ENCODE measurements at places on chromosomes 16 and 17.
A peak's percentile ranks its signal among the peaks of the same experiment; 100 is the strongest.

- DNase-seq = no peak
These were observed 26.0 kb downstream of the CACNG3 start for GRCh38 chr16:24282141-24282540.

GRCh38 chr17:28760601-28761562, 17.1 kb downstream of the TRAF4 start:
- peak; percentile 53 for DNase-seq

DNA sequence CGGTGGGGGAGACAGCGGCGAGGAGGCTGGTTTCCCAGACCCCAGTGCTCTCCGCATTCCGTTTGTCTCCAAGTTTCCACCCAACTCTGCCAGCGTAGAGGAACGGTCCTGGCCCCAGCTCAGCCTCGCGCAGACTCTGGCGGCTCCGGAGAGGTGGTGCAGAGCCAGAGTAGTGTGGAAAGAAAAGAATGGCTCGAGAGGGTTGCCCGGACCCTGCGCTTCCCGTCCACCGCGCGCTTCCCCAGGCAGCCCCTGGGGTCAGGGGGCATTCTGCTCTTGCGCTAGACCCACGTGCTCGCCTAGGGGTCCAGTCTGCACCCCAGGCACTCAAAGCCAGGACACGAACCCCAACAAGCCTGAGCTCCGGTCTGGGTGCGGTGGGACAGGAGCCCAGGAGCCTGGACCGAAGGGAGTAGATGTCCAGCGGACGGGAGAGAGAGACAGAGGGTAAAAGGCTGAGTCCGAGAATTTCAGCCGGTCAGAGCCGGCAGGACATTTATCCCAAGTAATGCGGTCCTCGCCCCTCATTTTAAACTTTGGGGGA, 3.8 kb downstream of the PMP22 start:
- DNase-seq = no peak

- DNase-seq = no peak
These were observed 520.9 kb upstream of the CDH5 start for GRCh38 chr16:65845466-65846209.

DNA sequence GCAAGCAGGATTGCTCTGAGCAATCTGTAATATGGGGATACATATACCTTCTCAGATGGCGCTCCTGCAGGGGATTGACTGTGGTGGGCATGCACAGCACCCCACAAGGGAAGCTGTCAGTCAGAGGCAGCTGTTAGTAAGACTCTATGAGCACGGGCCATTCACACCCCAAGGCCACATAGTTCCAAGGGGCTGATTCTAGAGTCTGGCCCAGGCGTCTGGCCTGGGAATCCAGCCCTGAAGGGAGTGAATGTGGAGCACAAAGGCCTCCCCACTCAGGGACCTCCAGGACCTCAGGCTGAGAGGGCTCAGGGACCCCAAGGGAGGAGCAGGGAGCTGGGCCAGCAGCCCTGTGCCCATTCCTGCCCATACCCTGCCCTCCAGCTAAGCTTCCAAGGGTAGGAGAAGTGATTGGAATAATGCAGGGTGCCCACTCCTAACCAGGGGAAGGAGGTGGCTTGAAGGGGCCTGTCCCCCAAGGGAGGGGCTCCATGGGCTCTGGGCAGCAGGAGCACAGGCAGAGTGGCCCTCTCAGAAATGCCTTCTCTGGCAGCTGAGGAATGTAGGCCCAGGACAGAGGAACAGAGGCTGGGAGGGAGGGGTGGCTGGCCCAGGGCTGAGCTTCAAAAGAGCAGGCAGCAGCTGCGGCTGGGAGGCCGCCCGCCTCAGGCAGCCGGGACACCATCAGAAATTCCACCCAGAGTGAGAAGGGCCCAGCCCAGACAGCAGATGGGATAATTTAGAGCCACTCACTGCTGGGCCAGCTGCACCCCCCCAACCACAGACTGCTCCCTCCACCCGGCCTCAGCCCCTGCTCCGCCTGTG, 48.9 kb upstream of the MRPS23 start:
- DNase-seq = no peak

DNA sequence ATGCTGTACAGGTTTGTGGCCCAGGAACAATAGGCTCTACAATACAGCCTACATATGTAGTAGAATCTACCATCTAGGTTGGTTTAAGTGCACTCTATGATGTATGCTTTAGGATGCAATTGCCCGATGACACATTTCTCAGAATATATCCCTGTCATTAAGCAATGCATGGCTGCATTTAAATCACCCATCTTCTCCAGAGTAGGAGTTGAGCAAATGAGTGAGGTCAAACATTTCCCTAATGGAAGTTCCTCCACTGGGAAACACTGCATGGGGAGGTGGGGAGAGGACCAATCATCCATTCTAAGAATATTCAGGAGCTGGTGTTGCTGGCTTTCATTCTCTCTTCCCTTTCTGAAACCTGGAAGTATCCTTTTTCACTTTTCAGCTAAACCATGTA, 2.0 kb upstream of the PCTP start:
- DNase-seq = no peak

- no peak for DNase-seq
These were observed 102.1 kb upstream of the HS3ST2 start for GRCh38 chr16:22711847-22712246.

- DNase-seq = no peak
These were observed 59.1 kb downstream of the NEUROD2 start for GRCh38 chr17:39548494-39549225.

- DNase-seq = no peak
These were observed 18.5 kb upstream of the KCTD5 start for GRCh38 chr16:2663553-2664546.
